Left ventricle myocardium inferior (tissue), 1 donor: ENCODE measurements at places on chromosomes 5 and 9. TPM values are rescaled to one million over a fixed set of nuclear protein-coding genes. Genes with fewer than 3 reads are reported as not detected.
A peak's percentile ranks its signal among the peaks of the same experiment; 100 is the strongest.

DNA sequence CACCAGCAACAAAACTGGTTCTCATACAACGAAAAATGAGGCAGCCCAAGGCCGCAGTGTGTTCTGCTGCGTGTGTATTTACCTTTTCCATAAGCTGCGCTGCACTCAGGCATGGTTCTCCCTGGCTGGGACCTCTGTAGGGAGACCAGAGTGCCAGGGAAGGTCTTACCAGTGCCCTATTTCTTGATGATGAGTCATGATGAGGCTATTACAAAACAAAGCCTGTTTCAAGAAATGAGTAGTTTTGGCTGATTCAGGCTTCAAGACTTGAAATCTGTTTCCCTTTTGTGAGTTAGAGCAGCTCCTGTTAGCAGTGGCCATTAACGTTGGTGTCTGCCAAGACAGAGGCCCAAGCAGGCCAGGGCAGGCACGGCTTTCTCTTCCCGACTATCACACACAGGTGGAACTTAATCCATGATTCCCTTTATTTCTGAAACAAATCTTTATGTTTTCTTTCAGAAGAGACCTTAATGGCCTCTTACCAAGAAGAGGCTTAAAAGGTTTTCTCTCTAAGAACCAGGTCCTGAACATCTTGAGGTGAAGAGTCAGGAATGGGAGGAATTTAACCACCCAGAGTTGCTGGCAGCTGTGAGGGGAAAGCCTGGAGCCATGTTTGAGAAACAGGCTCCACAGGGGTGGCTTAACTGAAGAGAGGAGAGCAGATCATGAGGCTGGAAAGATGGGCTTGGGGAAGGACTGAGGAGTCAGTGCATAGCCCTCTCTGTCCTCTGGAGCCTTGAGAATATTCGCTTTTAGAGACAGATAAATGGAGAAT lies 41.4 kb upstream of the TIFAB start:
- DNase-seq, result no peak
- H3K4me3 ChIP-seq, result no peak overlapping the region
- no peak overlapping the region for H3K27ac ChIP-seq
- H3K4me1 ChIP-seq, result peaks cover 22% of the 10 kb centered on the region
- H3K27me3 ChIP-seq, result peaks cover 100% of the 10 kb centered on the region

DNA sequence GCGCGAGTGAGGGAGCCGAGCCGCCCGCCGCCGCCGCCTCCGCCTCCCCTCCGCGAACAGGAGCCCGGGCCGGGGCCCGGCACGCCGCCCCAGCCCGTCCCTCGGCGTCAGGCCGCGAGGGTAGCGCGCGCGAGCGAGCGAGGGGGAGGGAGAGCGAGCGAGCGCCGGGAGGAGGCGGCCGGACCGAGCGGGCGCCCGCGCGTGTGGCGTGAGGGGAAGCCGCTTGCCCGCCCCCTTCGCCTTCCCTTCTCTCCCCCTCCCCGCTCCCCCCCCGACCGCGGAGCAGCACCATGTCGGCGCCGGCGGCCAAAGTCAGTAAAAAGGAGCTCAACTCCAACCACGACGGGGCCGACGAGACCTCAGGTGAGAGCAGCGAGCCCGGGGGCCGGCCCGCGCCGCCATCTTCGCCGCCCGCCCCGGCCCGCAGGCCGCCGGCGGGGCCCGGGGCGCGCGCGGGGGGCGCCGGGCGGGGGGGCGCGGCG lies 312 bp downstream of the SET start:
- H3K4me3 ChIP-seq, result peak overlapping the region; percentile 81
- H3K27me3 ChIP-seq, result no peaks in the 10 kb centered on the region
- peak overlapping the region; percentile 98 for H3K27ac ChIP-seq
- peaks cover 40% of the 10 kb centered on the region for H3K4me1 ChIP-seq
- H3K36me3 ChIP-seq, result peaks cover 32% of the 10 kb centered on the region

DNA sequence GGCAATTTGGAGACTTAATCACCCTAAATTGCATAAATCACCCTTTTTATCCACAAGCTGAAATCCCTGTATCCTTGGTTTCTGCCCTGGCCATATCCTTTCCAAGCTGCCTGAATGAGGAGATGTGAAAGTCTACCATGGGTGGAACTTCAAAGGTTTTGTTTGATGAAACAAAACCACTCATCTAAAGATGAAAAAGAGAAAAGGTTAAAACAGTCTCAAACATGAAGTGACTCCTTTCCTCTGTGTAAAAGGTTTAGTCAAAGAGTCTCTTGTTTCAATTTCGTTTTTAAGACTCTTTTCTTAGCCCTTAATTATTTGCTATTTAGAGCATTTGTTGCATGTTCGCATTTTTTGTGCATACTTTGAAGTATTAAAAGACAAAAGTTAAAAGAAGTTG lies 11.2 kb downstream of the SLC45A2 start:
- H3K27ac ChIP-seq, result no peak overlapping the region
- DNase-seq, result no peak
- peaks cover 12% of the 10 kb centered on the region for H3K4me1 ChIP-seq
- no peaks in the 10 kb centered on the region for H3K27me3 ChIP-seq

DNA sequence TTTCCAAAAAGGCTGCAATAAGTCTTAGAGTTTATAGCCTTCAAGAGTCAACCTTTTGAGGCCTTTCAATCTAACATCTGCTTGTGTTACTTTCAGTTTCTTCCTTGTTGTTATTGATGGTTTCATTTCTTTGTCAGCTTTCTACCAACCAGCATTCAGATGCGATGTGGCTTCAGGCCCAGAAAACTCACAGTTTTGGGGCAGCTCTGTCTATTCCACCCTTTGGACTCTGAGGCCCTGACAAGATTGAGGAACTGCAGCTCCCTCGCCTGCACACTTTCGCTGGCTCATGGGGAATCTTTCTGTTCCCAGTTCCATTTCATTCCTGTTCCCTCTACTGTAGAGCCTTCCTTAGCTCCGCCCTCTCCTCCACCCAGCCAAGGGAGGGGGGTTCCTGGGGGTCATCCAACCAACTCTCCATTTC lies 13.3 kb upstream of the WHRN start:
- no peak overlapping the region for H3K27ac ChIP-seq
- no peaks in the 10 kb centered on the region for H3K36me3 ChIP-seq
- peaks cover 98% of the 10 kb centered on the region for H3K27me3 ChIP-seq
- no peak for DNase-seq

DNA sequence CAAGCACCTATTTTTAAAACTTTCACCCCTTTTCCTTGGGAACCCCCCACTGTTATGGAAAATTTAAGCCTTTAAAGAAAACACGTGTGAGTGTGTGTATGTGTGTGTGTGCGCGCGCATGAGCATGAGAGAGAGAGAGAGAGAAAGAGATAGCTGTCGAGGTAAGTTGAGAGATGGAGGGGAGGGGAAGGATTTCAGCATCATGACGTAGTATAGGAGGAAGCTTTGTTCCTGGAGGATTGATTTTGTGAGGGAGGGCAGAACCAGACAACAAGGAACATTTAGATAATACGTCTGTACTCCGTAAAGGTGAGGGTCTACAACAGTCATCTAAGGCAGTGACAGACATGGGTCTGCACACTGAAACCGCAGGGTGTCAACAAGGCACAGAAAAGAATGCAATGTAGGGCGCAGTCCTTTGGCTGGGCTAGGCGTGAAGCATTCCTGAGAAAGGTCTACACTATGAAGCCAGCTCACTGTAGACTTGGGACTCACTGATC lies 227.7 kb downstream of the SMARCA2 start:
- no peaks in the 10 kb centered on the region for H3K36me3 ChIP-seq
- H3K4me3 ChIP-seq, result peak overlapping the region; percentile 68
- no peaks in the 10 kb centered on the region for H3K27me3 ChIP-seq
- DNase-seq, result no peak

- no peak for DNase-seq
- H3K27ac ChIP-seq, result no peak overlapping the region
- H3K4me3 ChIP-seq, result no peak overlapping the region
- no peaks in the 10 kb centered on the region for H3K27me3 ChIP-seq
Measured at GRCh38 chr5:307306-307705, 14.2 kb upstream of the AHRR start.

GRCh38 chr9:38067859-38068681 lies 957 bp downstream of the SHB start:
- H3K4me1 ChIP-seq, result peaks cover 76% of the 10 kb centered on the region
- H3K4me3 ChIP-seq, result peak overlapping the region; percentile 94
- no peak for DNase-seq

- H3K36me3 ChIP-seq, result no peaks in the 10 kb centered on the region
- no peak overlapping the region for H3K4me3 ChIP-seq
- H3K27me3 ChIP-seq, result peaks cover 91% of the 10 kb centered on the region
- no peak for DNase-seq
- no peak overlapping the region for H3K27ac ChIP-seq
Measured at GRCh38 chr9:135176284-135176683, 88.8 kb downstream of the OLFM1 start.

GRCh38 chr5:52469835-52470234 lies 317.9 kb upstream of the ITGA1 start:
- H3K36me3 ChIP-seq, result no peaks in the 10 kb centered on the region
- H3K27ac ChIP-seq, result no peak overlapping the region
- H3K27me3 ChIP-seq, result no peaks in the 10 kb centered on the region
- no peaks in the 10 kb centered on the region for H3K4me1 ChIP-seq
- no peak overlapping the region for H3K4me3 ChIP-seq

- no peak overlapping the region for H3K27ac ChIP-seq
- H3K4me1 ChIP-seq, result peaks cover 5% of the 10 kb centered on the region
- no peaks in the 10 kb centered on the region for H3K36me3 ChIP-seq
- DNase-seq, result no peak
- H3K27me3 ChIP-seq, result no peaks in the 10 kb centered on the region
Measured at GRCh38 chr5:170617533-170618490, 114.0 kb downstream of the KCNIP1 start.

GRCh38 chr5:10111571-10111970 lies 138.1 kb downstream of the ATPSCKMT start:
- H3K4me1 ChIP-seq, result no peaks in the 10 kb centered on the region
- no peak overlapping the region for H3K27ac ChIP-seq
- no peaks in the 10 kb centered on the region for H3K27me3 ChIP-seq

DNA sequence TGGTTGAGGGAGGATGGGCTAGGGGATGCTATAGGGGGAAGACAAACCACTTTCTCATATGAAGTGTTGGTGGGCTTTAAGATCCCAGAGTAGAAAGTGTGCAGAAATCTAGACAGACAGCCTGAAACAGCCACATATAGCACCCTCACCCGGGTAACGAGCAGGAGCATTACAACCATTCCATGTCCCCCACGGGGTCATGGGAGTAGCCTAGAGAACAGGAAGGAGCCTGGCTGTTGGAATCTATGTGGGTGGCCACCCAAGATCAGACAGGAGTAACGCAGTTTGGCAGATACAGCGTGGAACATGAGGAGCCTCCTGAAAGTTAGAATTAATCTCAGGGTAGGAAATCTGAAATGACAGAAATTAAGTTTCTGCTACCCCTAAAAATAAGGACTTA lies 146.1 kb upstream of the RAI14 start:
- H3K4me1 ChIP-seq, result peaks cover 7% of the 10 kb centered on the region
- no peaks in the 10 kb centered on the region for H3K36me3 ChIP-seq
- no peak overlapping the region for H3K27ac ChIP-seq
- no peak overlapping the region for H3K4me3 ChIP-seq

GRCh38 chr5:112682621-112683061 lies 55.0 kb upstream of the APC start:
- H3K27me3 ChIP-seq, result peaks cover 3% of the 10 kb centered on the region
- no peak overlapping the region for H3K27ac ChIP-seq
- no peak for DNase-seq
- peaks cover 39% of the 10 kb centered on the region for H3K4me1 ChIP-seq

GRCh38 chr9:129275626-129276247 lies 97.7 kb upstream of the IER5L start:
- H3K27ac ChIP-seq, result no peak overlapping the region
- no peaks in the 10 kb centered on the region for H3K4me1 ChIP-seq
- peaks cover 7% of the 10 kb centered on the region for H3K27me3 ChIP-seq
- H3K4me3 ChIP-seq, result no peak overlapping the region

DNA sequence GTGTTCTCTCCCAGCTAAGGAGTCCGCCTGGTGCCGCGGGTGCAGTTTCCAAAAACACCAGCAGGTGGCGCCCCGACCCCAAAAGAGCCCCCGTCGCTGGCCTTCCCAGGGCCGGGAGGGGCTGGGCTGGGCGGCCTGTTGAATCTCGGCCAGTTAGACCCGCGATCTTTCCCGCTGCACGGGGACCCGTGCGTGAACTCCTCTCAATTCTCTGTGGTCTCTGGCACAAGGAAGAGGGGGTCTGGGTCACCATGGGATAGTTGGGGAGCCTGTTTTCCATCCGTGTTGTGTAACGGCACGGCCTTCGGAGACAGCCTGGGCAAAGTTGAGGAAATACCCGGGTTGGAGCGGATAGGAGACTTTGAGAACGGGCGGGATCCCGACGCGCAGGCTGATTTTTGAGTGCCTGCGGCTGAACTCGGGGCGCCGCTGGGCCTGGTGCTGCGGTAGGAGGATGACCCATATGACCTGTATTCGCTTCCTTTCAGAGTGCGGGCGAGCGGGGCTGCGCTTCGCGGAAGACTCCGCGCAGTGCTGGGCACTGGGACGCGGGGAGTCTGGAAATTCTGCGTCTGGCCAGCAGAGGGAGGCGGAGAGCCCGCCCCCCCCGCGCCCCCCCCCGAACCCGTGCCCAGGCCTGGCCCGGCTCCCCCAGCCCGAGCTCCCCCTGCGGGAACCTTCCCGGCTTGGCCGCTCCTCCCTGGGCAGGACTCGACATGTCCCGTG lies 7.9 kb upstream of the PSD2 start:
- H3K36me3 ChIP-seq, result no peaks in the 10 kb centered on the region
- peaks cover 19% of the 10 kb centered on the region for H3K4me1 ChIP-seq
- H3K27ac ChIP-seq, result peak overlapping the region; percentile 84
- H3K4me3 ChIP-seq, result peak overlapping the region; percentile 83

DNA sequence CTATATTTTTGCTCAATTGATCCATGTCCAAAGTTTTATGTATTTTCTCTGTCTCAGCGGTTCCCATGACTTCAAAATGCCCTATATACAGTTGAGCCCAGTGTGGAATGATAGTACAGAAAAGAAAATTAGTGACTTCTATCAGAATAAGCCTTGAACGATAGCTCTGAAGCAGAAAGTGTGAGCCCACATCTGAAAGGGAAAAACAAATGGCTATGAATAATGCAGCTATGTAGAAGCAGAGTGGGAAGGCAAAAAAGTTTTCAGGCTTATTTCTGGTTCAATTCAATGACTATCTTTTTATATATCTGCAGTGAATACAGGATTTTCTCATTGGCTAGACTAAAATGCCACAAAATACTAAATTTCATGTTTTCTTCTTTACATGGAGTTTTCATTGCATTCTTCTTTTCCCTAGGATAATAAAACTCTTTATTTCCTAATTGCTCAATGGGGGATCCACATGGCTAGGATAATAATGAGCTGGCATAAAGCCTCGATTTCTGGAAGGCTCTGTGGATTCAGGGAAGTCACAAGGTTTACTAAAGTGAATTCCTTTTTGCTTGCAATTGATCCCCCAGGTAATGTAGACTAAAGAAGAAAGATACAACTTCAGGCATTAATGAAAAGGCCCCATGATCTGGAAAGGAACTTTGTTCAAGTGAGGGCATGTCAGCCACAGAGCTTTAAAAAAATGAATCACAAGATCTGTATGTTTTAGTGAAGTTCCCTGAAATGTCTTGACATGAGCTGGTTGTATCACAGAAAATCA lies 377.0 kb upstream of the RIOK2 start:
- no peak overlapping the region for H3K27ac ChIP-seq
- H3K36me3 ChIP-seq, result no peaks in the 10 kb centered on the region
- H3K4me3 ChIP-seq, result no peak overlapping the region
- no peak for DNase-seq
- H3K27me3 ChIP-seq, result no peaks in the 10 kb centered on the region

CREBRF gene
- 24.1 TPM for total RNA-seq

AGXT2 gene
- total RNA-seq, result not detected

CYFIP2 gene
- total RNA-seq, result 28.2 TPM

PCA3 gene
- total RNA-seq, result not detected

PCDHAC1 gene
- not detected for total RNA-seq

IGFBPL1 gene
- total RNA-seq, result not detected

SPATA31A3 gene
- not detected for total RNA-seq

SHISAL2B gene
- total RNA-seq, result not detected
